ENCODE measurements at places on chromosomes 4 and X.
A peak's percentile ranks its signal among the peaks of the same experiment; 100 is the strongest.

- peak; percentile 3 for DNase-seq
Measured at GRCh38 chr4:154491341-154492271, at the start of gene DCHS2. DCHS2 (minus strand) TSS chr4:154491799; CDS start chr4:154491355, 444 bp downstream.

GRCh38 chr4:123833171-123833643 is 436.6 kb downstream of the SPRY1 start:
- DNase-seq = no peak

DNA sequence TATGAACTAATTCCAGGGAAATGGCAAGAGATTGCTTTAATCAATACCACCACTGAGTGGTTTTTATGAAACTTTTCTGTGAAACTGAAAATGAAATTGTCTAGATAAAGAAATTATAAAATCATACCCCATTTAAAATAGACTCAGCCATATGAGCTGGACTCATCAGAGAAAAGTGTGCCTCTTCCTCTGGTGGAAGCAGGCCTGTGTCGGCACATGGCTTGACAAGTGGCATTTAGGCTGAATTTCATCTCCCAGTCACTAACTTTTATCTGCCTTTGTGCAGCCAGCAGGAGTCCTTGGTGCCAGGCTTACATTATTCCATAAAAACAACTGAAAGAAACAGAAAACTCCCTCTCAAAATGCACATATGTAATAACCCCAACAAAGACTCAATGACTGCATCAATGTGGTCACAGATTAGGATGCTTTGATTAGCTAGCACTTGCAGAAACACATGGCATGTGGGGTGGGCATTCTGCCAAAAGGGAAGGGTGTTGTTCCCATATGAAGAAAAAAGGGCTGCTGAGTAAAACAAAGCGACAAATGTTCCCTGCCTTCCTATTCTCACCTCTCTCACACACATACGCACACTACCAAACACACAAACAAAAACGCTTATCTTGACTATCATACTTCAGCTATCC is 232.3 kb downstream of the PABPC4L start:
- no peak for DNase-seq

DNA sequence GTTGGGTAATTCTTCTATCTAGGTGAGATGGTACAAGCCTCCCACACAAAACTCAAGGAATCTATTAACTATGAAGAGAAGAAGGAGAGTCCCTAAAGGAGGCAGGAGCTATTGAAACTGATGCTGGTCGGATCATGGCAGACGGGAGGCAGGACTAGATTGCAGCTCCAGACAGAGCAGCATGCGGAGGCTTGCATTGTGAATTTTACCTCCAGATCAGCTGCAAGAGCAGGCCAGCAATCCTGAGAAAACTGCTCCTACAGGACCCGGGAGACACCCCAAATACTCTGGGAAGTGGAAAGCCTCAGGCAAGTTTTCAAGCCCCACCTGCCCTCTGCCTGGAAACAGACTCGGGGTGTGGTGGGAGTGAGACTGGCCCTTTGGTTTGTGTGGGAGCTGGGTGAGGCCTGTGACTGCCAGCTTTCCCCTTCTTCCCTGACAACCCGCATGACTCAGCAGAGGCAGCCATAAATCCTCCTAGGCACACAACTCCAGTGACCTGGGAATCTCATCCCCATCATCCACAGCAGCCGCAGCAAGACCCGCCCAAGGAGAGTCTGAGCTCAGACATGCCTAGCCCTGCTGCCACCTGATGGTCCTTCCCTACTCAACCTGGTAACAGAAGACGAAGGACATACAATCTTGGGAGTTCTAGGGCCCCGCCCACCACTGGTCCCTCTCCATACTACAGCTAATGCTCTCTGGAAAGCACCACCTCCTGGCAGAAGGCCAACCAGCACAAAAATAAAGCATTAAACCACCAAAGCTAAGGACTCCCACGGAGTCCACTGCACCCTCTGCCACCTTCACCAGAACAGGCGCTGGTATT is 30.9 kb downstream of the GATB start:
- DNase-seq = no peak

GRCh38 chr4:89379511-89380044 is 72.0 kb upstream of the GPRIN3 start:
- DNase-seq = no peak

DNA sequence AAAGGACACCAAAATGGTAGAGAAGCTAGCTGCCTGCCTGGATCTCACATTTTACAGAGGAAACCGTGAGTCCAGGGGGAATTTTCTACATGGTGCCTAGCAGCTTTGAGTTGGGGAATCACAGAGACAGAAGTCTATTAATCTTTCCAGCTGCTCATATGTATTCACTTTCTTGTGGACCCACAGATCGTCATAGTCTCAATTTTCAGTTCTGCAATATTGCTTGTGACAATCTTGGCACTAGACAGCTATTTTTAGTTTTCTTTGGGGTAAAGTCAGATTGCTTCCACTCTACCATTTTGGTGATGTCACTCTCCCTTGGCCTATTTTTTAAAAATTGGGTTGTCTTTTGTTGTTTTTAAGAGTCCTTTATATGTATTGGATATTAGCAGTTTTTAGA is 233.4 kb upstream of the STK26 start:
- DNase-seq = no peak

DNA sequence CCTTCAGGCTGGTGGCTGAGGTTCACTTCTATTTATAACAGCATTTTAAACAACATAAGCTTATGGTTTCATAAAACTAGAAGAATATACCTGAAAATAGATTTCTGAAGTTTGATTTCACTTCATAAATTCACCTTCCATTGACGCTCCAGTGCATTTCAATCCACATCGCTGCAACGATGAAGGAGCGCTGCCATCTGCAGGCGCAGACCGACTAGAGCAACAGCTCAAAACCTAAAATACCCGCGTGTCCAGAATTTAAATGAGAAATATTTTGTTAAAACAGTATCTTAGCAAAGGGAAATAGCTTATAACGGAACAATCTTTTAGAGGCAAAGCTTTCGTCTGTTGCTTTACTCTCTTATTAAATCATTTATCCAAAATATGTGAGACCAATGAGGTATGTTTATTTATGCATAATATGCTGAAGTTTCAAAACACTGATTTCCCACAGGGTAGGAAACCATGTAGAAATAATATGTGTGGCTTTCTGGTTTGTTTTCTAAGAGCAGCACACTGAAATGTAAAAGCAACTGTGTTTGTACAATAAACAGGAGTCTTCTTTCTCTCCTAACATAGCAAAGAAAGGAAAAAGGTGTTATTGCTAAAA is 816.4 kb upstream of the FRG1 start:
- no peak for DNase-seq

DNA sequence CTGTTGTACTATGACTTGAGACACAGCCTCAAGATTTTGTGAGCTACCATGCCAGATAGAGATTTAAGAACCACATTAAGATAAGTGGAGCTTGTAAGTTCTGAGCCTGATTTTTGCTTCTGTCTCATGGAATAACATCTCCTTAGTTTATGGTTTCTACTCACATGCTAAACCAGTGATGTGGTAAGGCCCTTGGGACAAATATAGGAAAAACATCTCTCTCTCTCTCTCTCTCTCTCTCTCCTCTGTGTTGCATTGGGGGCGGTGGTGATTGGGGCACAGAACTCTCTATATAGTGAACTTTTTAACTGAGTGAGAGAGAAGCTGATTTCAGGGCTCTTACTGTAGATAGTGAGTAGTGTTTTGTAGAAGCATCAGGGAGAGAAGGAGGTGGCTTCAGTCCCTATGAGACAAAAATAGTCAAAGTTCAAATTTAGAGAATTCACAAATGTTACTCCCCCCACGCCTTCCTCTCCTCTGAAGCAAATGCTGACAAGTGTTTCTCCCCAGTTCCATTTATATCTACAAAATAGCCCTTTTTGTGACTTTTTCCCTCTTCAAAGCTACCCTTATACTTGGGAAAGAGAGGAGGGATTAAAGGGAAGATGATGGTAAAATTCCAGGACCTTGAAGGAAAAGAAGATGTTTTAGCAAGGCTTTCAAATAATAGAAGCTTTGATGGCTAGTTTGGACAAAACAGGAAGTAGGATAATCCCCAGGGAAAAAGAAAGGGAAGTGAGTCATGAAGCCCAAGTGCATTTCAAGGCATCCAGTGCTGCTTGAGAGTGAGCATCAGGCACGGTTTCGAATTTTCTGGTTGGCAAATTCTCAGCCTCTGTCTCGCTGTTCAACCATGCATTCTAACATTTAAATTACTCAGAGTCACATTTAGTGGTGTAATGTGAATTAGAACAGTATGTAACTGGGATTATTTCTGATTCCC is 134.3 kb upstream of the AP1S2 start:
- DNase-seq = no peak

DNA sequence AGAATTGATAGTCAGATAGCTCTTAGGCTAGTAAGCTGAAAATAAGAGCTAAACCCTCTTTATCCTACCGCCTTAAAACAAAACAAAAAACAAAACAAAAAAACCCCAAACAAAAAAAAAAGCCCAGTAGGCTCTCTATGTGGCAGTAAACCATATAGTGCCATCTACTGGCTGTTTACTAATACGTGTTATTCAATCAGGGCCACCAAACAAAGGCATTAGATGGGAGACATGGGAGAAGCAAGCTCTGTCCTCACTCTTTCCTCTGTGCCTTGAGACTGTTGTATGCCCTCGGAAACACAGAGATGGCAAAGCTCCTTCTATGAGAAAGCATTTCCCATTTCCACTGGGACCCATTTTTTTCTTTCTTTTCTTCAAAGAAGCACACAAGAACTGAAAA is 148.8 kb upstream of the MID1 start:
- no peak for DNase-seq

GRCh38 chr4:123856689-123857545 is 460.3 kb downstream of the SPRY1 start:
- no peak for DNase-seq

DNA sequence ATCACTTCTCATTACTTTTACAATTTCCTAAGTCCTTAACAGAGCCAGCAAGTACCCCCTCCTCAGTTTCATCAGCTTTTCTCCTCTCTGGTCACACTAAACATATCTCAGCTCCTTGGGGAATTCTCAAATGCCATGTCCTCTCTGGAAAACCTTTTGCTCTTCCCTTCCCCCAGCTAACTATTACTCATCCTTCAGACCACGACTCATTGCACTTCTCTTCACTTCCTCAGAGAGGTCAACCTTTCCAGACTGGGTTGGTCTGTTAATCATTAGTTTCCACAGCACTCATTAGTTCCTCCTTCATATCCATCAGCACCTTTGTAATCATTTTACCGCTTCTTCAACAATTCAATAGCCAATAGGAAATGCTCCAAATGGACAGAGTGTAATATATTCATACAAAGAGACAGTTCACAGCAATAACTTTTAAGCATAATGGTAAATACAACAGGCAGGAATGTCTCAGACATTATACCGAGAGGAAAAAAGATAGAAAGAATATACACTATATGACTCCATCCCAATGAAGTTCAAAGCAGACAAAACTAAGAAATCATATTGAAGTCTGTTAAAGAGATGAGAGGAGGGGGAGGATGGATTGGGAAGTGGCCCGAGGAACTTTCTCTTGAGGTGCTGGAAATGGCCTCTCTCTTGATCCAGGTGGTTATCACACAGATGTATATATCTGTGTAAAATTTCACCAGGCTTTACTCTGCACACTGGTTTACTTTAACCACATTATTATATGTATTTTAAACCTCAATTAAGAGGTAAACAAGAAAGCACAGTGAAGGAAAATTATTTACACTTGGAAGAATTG is 39.6 kb downstream of the DDX60L start:
- no peak for DNase-seq

DNA sequence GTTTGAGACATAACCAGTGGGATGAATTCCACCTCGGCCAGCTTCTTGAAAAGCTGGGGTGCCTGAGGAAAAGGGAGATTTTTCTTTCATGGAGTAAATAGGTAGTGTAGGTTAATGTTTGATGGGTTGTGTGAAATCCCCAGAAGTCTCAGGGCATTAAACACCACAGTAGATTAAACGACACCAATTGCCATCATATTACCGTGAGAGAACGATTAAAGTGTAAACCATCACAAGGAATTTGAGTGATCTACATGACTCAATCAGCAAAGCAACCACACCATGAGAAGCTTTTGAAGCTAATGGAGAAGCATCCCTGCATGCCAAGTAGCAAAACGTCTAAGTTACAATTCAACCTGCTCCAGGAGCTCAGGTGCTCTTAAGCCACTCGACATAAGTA is 322.5 kb upstream of the GATB start:
- DNase-seq = no peak

DNA sequence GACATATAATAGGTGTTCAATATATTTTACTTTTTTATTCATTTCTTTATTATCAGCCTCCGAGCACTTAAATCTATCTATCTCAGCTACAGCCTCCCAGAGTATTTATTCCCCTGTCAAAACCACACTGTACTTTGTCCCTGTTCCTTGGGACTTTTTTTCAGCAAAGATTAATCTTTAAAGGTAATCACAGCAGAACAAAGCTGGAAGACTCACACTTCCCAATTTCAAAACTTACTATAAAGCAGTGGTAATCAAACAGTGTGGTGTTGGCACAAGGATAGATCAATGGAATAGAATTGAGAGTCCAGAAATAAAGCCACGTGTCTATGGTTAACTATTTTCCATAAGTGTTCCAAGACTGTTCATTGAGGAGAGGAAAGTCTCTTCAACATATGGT is 59.7 kb downstream of the KLHL13 start:
- no peak for DNase-seq

GRCh38 chrX:121011254-121011653 is 25.7 kb upstream of the CT47A1 start:
- no peak for DNase-seq

DNA sequence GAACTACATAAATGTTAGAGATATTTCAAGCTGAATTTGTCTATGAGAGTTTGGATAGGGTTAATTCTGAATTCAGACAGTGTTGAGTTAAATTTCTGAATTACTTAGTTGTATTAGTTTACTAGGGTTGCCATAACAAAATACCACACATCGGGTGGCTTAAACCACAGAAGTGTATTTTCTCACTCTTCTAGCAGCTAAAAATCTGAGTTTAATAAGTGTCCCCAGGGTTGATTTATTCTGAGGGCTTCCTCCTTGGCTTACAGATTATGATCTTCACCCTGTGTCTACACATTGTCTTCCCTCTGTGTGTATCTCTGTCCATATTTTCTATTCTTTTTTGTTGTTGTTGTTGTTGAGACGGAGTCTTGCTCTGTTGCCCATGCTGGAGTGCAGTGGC is 318.6 kb downstream of the PACRGL start:
- no peak for DNase-seq

DNA sequence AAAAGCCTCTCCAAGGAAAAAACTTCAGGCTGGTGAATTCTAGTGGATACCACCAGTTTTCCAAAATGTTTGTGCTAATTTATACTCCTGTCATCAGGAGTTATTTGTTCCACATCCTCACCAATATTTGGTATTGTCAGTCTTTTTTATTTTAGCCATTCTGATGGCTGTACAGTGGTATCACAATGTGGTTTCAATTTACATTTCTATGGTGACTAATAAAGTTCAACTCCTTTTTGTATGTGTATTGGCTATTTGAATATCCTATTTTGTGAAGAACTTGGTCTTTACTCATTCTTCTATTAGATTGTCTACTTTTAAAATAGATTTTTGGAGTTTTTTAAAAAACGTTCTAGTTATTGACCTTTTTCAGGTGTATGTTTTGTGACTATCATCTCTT is 33.0 kb upstream of the FRAS1 start:
- DNase-seq = no peak

GRCh38 chr4:12729384-12729783 is 754.8 kb downstream of the RAB28 start:
- no peak for DNase-seq
